ENCODE measurements at places on chromosomes 3 and 15. TPM values are rescaled to one million over a fixed set of nuclear protein-coding genes. Genes with fewer than 3 reads are reported as not detected.
A peak's percentile ranks its signal among the peaks of the same experiment; 100 is the strongest.

DNA sequence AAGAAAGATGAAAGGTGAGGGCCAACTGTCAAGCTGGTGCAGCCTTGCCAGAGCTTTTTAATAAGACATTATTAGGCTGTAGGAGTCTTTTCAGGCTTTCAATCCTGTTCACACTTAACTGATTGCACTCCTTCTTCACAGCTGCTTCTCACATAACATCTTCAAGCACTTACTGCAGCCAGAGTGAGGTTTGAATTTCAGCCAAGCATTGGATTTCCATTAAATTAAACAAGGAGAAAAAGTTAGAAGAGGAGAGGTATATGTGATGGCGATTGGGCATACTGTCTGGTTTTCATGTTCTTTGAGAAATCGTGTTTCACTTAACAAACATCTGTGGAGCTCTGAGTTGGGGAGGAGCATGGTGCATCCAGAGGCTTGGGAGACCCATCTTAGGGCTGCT is 392.8 kb upstream of the LRRC3B start:
- no peak for DNase-seq

- DNase-seq: no peak
Measured at GRCh38 chr3:186996356-186996755, 66.0 kb downstream of the ST6GAL1 start.

- DNase-seq: peak; percentile 77
Measured at GRCh38 chr15:40894681-40895448, 615 bp downstream of the VPS18 start.

- DNase-seq: no peak
Measured at GRCh38 chr3:15318661-15319060, 13.7 kb downstream of the SH3BP5 start.

GRCh38 chr3:188396251-188396650 is 242.3 kb downstream of the LPP start:
- no peak for DNase-seq

FBXL2 gene
- total RNA-seq: 4.9 TPM
